ENCODE measurements at places on chromosomes 4 and X.

DNA sequence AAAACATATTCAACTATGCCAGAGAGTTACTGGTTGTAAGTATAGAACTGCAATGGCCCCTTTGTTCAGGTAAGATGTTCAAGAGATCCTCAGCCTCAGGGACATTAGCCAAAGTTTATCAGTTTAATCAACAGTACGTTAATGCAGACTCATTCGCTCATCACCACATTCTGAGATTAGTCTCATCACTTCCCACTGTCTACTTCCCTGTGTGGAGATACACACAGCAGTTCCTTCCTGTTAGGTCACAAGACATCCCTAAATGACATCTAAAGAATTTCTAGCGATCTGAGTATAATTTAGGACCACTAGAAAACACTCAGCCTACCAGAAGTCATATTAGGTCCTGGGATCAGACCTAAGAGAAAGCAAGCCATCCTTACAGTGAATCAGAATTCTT lies 10.4 kb downstream of the SLC10A7 start:
- no peak for DNase-seq

DNA sequence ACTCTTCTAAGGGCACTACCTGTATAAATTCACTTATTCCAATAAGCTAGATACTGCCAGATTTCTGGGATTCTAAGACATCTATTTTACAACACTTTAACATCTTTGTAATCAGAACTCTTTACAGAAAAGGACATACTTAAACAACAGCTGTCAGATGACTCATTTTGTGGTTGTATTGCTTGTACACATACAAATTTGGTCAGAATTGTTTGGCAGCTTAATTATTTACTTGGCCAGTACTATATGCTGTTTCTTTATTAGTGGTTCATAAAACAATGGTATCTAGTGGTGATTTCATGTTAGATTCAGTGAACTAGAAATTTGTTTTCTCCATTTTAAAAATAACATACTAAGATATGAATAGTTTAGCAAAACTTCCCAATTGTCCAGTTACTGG lies 27.2 kb downstream of the PALLD start:
- DNase-seq = no peak

- no peak for DNase-seq
These were observed 15.5 kb downstream of the FMR1 start for GRCh38 chrX:147927256-147927655.

GRCh38 chrX:24371391-24371972 lies 11.0 kb downstream of the SUPT20HL1 start:
- DNase-seq = peak; percentile 64

DNA sequence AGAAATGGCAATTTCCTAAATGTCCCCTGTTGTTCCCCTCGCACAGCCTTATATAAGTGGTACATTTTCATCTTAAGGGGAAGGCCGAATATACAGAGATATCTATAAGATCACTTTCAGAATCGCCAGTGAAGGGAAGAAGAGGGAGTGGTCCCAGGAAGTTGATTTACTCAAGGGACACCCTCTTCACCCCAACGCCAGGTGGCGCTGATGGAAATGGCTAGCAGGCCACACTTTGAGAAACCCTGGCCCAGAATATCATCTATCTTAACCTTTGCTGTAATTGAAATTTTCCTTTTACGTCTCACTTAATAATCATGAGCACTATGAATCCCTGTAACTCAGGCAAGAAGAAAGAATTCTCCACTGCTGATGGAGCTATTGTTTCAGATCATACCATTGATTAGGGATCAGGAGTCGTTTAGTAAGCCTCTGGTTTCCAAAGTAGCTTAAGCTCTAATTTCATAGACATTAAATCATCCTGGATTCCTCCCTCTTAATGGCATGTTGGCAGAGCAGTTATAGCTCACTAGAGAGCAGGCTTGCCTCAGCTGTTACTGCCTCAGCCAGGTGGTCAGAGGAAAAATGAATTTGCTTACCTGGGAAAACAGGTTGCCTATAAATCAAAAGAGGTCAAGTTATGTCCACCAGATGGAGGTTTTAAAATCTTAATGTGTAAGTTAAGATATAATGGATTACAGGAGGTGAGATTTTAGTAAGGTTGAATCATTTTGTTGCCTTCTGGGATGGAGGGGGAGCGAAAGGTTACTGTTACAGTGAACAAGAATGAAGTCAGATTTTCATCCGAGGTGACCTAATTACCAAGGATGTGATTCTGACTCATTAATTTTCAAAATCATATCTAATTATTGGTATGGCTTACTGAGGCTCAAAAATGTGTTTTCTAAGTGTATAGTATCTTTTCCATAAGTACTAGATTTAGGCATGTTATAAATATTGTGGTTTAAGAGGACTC lies 941.2 kb upstream of the TENM3 start:
- peak; percentile 54 for DNase-seq

- DNase-seq = peak; percentile 3
These were observed 8.9 kb upstream of the NAP1L5 start for GRCh38 chr4:88706574-88706973.

DNA sequence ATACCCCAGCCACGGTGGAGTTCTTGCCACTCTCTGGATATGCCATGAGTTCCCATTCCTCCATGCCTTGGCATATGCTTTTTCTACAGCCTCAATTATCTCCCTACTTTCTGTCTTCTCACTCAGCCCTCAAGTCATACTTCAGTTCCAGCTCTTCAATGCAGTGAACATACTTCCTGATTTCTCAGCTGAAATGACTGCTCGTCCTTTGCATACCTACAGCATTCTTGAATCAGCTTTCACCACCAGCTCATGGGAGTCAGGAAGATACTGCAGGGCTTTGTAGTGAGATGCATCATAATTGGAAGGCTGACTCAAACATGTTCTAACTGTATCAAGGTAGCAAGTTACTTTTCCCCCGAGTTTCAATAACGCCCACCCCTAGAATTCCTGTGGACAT lies 118.4 kb downstream of the APBB2 start:
- DNase-seq = peak; percentile 12

- DNase-seq = no peak
These were observed 101.0 kb downstream of the PAPSS1 start for GRCh38 chr4:107619066-107619465.

GRCh38 chr4:1451752-1452122 lies 45.5 kb upstream of the NKX1-1 start:
- no peak for DNase-seq

- DNase-seq = peak; percentile 26
These were observed 7.9 kb downstream of the TRIM2 start for GRCh38 chr4:153211986-153212728.

DNA sequence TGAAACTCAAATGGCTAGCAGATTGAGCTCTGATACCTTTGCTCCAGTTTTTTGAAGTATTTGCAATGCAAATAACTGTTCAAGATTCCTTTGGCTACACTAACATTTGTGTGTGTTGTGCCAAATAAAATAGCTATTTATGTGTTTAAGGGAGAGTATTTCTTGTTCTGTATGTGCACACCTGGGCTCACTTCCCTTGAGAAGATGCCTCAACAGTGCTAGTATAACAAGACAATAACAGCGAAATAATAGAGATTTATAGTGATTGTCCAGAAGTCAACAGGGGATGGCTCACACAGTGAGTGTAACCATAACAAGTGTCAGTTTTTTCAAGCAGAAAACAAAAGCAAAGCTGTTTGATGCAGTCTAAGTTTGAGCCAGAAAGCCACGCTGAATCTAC lies 460.5 kb downstream of the CENPC start:
- no peak for DNase-seq

DNA sequence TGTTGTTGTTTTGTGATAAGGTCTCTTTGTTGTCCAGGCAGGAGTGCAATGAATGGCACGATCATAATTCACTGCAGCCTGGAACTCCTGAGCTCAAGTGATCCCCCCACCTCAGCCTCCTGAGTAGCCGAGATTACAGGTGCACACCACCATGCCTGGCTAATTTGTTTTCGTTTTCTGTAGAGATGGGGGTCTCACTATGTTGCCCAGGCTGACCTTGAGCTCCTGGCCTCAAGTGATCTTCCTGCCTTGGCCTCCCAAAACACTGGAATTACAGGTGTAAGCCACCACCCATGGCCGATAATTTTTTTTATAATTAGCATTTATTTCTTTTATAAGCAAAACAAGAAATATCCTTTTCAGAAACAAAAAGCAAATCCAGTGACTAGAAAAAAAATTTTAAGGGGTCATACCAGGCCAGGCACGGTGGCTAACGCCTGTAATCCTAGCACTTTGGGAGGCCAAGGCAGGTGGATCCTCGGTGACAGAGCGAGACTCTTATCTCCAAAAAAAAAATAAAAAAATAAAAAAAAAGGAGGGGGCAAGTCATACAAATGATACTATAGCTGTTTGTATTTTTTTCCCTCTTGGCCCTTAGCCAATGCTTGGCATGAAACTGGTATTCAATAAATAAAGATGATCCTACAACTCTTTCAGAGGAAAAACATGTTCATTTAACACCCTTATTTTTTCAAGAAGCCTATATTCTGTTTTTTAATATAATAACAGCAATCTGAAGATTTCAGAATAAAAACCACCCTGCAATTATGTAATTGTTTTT lies 3.4 kb downstream of the PLAC8 start:
- peak; percentile 31 for DNase-seq

DNA sequence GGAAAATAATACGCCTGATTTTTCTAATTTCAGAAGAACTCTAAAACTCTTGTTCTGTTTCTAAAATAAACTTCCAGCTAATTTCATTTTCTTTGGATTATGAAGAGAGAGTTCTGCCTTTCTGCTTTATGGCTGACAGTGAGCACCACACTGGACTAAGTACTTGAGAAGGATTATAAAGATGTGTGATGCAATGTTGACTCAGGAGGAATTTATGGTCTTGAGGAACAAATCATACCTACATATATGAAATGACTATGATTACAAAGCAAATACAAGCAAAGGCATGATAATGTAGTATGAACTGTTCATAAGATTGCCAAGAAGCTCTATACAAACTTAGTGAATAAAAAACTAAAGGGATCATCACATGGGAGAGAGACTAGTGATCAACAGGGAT lies 13.0 kb upstream of the SLC25A5 start:
- no peak for DNase-seq

DNA sequence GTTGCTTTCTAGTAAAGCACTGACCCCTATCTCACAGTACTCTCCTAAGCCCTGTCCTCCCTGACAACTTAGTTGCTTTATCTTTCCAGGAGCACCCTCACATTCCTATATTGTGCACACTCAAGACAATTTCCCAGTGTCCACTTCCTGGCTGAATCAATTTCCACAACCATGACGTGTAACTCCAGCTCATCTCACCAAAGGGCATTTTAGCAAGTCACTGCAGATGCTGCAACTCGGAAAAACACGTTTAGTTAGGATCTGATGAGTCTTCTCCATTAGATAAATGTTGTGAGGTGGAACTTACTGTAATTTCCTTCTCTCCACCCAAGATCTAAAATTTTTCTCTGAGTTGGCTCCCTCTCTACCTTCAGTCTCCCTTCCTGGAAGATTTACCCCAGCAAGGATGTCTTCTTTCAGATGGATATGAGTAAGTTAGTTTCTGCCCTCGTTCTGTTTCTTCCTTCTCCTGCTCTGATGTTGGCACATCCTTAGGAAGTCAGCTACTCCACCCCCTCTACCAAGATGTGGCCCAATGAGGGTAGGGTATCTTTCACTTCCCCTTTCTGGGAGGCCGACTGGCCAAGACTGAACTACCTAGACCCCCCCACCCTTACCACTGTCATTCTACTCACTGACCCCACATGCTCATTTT lies 28.8 kb upstream of the IL13RA1 start:
- peak; percentile 84 for DNase-seq

DNA sequence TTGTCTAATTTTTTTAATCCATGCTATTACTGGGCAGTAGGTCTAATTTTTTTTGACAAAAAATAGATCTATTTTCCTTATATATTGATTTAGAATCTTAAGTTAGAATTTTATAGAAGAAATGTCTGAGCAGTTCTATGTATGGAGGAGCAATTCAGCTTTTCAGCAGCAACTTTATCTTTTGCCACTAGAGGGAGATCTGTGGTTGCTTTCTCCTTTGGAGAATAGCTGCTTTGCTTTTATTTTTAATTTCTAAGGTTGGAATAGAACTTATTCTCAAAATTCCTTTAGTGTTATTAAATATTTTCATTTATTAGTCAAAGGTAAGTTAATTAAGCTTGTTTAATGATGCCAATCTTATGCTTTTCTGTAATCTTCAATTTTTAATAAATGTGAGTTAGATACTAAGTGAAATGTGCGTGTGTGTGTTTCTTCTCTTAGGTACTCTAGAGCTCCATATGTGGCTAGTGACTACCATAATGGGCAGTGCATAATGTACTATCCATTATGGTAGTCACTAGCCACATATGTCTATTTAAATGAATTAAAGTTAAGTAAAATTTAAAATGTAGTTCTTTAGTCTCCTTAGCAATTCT lies 29.3 kb downstream of the FAM199X start:
- DNase-seq = peak; percentile 13

DNA sequence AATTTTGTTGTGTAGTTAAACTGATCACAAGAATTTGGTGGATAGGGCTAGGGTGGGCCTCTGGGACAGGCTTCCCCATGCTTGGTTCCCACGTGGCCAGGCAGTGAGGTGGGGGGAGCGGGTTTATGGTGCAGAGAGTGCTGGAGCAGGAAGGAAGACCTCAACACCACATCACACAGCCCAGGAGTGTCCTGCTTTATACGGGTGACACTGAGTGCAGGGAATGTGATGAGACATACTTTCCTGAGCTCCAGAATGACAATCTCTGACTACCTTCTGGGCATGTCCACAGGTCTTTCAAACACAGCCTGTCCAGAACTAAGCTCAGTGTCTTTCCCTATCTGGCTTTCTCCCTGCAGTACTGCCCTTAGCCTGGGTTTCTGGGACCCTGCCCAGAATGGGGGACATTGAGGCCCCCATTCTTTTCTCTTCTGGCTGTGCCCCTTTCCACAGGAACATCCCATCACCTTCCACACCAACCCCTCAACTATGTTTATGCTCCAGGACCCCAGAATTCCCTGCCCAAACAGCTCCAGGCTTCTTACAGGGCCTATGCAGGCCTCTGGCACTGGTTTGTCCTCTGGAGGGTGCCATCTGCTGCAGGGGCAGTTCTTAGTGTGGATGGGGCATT lies 36.5 kb upstream of the RASL11B start:
- DNase-seq = no peak

GRCh38 chr4:47122592-47123291 lies 91.4 kb downstream of the GABRB1 start:
- DNase-seq = peak; percentile 84

GRCh38 chr4:140642674-140643437 lies 74.1 kb upstream of the UCP1 start:
- no peak for DNase-seq

DNA sequence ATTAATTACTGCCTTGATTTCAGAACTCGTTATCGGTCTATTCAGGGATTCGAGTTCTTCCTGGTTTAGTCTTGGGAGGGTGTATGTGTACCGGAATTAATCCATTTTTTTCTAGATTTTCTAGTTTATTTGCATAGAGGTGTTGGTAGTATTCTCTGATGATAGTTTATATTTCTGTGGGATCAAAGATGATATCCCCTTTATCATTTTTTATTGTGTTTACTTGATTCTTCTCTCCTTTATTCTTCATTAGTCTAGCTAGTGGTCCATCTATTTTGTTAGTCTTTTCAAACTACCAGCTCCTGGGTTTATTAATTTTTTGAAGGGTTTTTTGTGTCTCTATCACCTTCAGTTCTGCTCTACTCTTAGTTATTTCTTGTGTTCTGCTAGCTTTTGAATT lies 32.1 kb downstream of the CDX4 start:
- DNase-seq = no peak

- DNase-seq = no peak
These were observed 482.9 kb upstream of the BOD1L1 start for GRCh38 chr4:14110407-14110806.

GRCh38 chr4:25155947-25156346 lies 4.3 kb downstream of the SEPSECS start:
- DNase-seq = peak; percentile 49
